ENCODE measurements at places on chromosomes 3 and 15.

DNA sequence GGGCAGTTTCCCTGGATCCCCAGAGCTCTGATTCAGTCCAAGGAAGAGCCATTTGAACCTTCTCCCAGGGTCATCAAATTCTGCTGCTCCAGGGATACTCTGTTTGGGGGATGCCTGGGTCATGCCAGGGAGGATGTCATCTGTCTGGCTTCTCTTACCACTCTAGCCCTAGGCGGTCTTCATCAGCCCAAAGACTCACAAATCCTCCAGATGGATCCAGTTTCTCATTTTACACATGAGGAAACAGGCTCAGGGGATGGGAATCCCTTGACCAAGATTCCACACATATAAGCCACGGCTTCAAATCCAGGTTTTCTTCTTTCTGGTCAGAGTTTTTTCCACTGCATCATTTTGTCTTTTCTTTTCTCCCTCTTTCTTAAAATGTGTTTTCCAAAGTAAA lies 36.7 kb downstream of the SLC28A1 start:
- no peak for DNase-seq

GRCh38 chr15:58227706-58228543 lies 89.7 kb downstream of the AQP9 start:
- DNase-seq, result peak; percentile 64

DNA sequence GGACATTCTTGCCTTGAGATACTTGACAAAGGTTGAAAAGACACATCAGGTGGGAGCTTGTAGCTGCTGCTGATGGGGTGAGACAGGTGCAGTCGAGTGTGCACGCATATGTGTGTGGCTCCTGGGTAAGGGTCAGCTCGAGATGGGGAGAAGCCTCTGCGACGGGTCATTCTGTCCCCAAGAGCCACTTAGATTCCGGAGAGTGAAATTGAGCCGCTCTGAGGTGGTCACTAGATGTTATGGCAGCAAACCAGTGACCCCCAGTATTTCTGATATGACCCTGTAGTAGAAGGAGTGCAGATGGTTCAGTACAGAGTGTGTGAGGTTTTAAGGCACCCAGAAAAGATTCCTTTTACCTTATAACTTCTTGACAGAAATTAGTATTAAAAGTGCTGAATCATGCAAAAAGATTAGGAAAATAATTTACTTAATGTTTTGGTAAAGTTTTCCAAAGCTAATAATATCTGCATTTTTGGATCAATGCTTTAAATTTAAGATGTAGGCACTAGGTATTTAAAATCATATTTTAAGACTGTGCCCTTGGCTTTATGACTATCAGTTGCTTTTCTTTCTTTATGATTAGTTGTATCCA lies 241.9 kb upstream of the TOPAZ1 start:
- DNase-seq, result no peak

- no peak for DNase-seq
These were observed 8.0 kb downstream of the MCM2 start for GRCh38 chr3:127606086-127606805.

DNA sequence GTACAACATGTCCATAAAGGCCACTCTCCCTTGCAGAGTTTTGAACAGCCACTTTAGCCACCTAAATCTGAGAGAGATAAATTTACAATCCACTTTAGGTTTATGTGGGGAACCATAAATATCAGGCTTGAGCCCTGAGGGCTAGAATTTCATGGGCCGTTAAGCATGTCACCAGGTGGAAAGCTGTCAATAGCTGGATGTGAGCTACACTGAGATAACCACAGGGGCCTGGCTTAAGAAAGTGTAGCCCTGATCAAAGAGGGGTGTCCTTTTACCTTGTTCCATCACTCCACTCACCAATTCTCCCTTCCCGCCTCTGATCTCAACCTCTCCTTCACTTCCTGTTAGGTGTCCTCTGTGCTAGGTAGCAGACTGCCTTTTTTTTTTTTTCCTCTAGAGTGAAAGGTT lies 172.8 kb upstream of the ICE2 start:
- no peak for DNase-seq

GRCh38 chr3:98980915-98981596 lies 79.6 kb upstream of the DCBLD2 start:
- no peak for DNase-seq

DNA sequence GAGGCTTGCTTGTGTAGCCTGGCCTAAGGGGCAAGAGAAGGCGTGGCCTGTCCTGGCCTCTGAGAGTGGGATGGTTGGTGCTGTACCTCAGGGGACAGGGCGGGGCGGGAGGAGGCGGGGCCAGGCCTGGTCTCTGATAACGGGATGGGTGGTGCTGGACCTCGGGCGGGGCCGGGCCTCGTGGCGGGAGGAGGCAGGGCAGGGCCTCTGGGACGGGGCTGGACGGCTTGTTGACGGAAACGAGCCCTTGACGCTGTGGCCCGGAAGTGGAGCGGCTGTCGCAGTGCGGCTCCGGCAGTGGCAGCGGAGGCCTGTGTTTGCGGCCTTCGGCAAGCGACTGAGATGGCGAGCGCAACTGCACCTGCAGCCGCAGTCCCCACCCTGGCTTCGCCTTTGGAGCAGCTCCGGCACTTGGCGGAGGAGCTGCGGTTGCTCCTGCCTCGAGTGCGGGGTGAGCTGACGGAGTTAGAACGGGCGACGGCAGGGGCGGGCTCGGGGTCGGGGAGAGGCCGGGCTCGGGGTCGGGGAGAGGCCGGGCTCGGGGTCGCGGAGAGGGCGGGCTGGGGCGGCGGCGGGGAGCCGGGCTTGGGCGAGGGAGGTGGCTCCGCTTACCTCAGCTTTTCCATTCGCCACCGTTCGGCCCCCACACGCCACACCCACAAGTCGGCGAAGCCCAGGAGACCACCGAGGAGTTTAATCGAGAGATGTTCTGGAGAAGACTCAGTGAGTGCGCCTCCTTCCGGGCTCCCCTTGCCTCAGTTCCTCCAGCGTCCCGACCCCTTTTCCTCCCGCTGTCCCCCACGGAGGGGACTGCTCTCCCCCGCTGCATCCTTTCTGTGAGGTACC lies at the start of gene CCNDBP1:
Gene CCNDBP1, plus strand, starts transcription at position 247 of the 846 bp plus-strand sequence. Its CDS starts 96 bp downstream, at position 343.
- peak; percentile 84 for DNase-seq

DNA sequence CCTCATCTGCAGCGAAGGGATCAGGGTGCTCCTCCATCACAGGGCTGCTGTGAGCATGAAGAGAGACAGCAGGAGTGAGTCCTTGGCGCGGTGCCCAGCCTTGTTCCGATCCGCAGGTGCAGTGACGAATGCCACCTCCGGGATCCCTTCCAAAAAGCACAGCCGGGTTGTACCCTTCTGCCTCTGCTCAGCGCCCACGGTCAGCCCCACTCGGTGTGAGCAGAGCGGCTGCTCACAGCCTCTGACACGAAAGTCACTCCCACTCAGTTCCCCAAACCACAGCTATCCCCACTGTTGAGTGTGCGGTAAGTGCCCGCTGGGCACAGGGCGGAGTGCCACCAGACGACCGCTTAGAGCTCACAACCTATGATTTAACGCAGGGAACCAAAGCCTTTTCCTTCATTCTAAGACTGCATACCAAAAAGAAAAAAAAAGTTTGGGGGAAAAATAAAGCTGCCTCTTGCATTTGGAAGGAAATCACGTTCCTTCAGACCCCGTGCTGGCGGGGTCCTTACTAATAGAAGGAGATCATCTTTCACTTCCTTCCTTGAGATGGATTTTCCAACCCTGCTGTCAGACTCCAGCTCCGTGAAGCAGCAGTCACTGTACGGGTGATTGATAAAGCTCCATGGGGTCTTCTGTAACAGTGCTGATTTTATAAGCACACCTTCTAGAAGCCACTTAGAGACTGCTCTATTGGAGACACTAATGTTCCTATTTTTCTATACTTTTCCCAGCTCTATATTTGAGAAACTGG lies 34.7 kb upstream of the TUBGCP5 start:
- DNase-seq, result peak; percentile 89

DNA sequence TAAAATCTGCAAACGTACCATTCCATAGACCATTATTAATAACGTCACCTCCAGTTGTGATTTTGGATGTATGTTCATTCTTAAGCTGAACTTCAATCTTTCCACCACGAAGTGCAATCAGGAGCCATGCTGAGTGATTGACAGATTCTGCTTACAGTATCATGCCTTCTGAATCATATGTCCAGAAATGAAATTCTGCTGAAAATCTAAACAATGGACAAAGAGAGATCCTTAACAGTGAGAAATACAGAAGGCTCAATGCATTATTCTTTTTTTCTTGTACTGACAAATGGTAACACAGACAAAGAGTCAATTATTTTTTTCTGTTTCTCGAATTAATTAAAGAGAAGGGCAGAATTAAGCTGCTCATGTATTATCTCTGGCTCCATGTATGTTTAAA lies 1114.5 kb downstream of the EPHA3 start:
- DNase-seq, result no peak

GRCh38 chr3:113291572-113291971 lies 80.2 kb downstream of the BOC start:
- no peak for DNase-seq

DNA sequence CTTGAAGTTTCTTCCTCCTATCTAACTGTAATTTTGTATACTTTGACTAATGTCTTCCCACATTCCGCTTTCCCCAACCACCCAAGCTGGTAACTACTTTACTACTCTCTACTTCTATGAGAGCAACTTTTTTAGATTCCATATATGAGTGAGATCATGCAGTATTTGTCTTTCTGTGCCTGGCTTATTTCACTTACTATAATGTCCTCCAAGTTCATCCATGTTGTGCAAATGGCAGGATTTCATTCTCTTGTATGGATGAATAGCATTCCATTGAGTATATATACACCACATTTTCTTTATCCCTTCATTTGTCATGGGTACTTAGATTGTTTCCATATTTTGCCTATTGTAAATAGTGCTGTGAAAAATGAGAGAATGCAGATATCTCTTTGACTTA lies 78.5 kb upstream of the CCNL1 start:
- DNase-seq, result no peak

- no peak for DNase-seq
These were observed 23.3 kb downstream of the RASGRF1 start for GRCh38 chr15:79067072-79067833.

- DNase-seq, result no peak
These were observed 23.0 kb downstream of the TLNRD1 start for GRCh38 chr15:81023483-81024264.

- DNase-seq, result peak; percentile 57
These were observed 13.9 kb downstream of the NLGN1 start for GRCh38 chr3:173411375-173411973.

- no peak for DNase-seq
These were observed 849 bp upstream of the PRKCD start for GRCh38 chr3:53160061-53160659.

DNA sequence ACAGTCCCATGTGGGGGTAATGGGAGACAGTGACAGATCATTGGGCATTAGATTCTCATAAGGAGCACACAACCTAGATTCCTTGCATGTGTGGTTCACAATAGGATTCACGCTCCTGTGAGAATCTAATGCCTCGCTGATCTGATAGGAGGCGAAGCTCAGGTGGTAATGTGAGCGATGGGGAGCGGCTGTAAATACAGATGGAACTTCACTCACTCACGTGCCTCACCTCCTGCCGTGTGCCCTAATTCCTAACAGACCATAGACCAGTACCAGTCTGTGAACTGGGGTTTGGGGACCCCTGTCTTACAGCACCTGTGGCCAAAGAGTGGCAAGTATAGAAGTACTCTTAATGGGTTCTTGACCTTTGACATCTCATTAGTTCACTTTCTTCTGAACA lies 554.7 kb downstream of the FOXP1 start:
- DNase-seq, result no peak

DNA sequence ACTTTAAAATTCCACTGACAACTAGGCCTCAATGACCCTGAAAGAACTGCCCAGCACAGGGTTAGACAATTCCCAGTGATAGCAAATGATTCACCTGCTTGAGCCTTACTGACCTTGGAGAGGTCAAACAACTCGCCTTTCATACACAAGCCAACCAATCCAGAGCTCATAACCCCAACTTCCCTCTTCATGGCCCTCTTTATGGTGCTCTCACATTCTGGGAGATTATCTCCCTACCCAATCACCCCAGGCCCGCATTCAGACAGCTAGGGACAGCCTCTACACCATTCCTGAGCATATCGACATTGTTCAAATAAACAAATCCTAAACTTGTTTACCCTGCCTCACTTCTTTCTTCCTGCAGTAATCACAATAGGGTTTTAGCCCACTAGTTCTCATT lies 32.2 kb upstream of the COLQ start:
- no peak for DNase-seq

DNA sequence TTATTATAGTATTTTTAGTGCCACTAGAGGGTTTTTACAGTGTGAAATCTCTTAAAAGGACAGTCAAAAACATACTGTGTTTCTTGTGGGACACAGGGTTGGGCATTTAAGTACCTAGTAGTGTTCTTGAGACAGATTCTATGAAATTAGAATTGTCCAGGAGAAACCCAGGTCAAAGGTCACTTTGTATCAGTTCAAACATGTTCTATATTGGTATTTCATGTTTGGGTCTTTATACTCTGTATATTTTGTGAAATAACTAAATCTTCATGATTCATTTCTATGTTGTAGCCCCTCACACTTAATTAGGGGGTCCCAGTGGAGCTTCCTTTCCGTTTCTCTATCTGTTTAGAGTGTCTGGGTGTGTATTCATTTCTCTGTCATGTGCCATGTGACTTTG lies 171.6 kb downstream of the PTPRG start:
- DNase-seq, result no peak

- no peak for DNase-seq
These were observed 60.1 kb downstream of the MBNL1 start for GRCh38 chr3:152328841-152329240.

- DNase-seq, result no peak
These were observed 851.9 kb upstream of the ALCAM start for GRCh38 chr3:104514776-104515175.

GRCh38 chr3:94822298-94822697 lies 759.4 kb downstream of the NSUN3 start:
- no peak for DNase-seq
